RPMI8226 (cell line): ENCODE measurements at places on chromosomes 2 and 18.

DNA sequence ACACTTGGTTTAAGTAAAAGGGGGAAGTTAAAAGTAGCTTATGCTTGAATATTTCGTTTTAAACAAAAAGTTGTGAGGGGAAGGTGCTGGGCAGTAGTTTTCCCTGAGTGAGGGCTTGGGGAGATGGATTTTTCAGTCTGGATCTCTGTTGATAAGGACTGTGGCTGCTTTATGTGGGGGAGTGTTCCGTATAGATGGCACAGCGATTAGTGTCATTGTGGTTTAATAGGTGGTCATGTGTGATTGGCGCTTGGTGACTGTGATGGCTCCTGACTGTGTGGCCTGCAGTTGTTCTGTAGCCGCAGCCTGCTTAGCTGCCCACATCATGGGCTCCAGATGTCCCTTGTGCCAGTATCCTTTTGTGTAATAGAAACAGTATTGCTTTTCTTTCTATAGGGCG is 156.2 kb downstream of the WDSUB1 start:
- no peak for DNase-seq

- DNase-seq, result no peak
These were observed 100.1 kb downstream of the MYOM1 start for GRCh38 chr18:3119401-3120341.

DNA sequence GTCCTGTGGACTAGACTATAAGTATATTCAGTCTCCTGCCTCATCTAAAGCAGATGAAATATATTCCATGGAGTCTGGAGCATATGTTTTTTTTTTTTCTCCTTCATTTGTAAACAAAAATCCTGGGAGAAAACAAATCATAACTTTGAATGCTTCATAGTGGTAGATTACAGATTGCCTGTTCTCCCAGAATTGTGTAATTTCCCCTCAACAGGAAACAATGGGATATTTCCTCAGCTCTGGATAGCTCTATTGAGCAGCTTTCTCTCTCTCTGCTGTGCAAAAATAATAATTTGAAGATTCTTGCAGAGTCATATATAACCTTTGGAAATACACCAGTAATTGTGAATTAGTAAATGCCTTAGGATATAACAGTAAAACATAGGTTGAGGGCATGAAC is 1406.6 kb upstream of the ACVR2A start:
- no peak for DNase-seq

DNA sequence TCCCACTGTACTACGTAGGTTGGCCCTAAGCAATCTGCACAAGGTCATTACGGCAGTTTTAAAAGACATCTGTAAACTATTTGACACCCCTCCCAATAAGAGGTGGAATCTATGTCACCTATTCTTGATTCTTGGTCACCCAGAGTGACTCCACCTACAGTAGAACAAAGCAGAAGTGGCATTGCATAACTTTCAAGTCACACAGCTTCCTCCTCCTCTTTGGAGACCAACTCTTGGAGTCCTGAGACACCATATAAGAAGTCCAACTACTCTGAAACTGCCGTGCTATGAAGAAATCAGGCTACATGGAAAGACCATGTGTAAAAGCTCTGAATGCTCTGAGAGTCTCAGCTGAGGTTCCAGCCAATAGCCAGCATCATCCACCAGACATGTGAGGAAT is 253.5 kb upstream of the CDH20 start:
- DNase-seq, result no peak

- peak; percentile 40 for DNase-seq
These were observed 130.4 kb downstream of the COL4A4 start for GRCh38 chr2:227033471-227034148.

DNA sequence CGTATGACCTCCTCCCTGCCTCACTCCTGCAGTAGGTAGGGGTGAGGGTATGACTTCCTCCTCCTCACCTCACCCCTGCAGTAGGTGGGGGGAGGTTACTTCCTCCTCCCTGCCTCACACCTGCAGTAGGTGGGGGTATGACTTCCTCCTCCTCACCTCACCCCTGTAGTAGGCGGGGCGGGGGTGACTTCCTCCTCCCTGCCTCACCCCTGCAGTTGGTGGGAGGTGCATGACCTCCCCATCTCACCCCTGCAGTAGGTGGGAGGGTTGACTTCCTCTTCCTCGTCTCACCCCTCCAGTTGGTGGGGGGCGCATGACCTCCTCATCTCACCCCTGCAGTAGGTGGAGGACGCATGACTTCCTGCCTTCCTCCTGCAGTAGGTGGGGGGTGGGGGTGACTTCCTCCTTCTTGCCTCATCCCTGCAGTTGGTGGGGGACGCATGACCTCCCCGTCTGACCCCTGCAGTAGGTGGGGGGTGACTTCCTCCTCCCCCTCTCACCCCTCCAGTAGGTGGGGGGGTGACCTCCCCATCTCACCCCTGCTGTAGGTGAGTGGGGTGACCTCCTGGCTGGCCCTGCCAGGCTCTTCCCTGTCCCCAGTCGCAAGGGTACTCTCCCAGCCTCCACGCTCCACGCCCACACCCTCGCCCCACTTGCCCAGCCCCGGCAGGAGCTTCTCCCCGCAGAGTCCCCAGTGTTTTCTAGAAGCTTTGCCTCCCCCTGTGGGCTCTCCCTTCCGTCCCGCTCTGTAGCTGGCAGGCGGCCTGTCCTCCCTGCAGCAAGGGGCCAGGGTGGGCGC is 39.3 kb downstream of the TSHZ1 start:
- no peak for DNase-seq

DNA sequence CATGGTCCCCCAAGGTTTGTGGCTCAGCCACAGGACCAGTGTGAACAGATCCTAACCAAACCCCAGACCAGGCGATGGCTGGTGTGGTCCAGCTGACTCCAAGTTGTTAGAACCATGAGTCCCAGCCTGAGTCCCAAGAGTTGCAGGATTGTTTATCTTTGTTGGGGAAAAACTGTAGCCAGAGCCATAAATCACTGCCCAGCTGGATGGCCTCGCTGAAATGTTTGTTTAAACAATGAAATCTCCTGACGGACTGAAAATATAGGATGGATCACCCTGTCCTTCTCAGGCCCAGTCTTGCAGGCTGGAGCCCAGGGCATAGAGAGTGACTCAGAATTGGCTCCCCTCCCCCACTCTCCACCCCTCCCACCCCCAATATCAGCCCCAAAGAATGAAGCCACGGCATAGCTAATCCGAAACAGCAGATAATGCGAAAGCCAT is 36.4 kb downstream of the PKDCC start:
- DNase-seq, result no peak

DNA sequence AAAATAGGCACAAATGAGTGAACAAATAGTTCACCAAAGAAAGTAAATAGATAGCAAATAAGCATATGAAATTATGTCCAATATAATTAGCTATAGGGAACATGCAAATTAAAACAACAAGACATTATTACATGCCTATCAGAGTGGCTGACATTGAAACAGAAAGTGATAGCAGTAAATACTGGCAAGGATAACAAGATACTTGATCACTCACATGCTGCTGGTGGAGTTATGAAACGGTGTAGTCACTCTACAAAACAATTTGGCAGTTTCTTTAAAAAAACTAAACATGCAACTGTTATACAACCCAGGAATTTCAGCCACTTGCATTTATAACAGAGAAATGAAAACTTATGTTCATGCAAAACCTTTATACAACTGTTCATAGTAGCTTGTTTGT is 439.2 kb upstream of the ACVR2A start:
- no peak for DNase-seq

- DNase-seq, result no peak
These were observed 30.3 kb downstream of the NCL start for GRCh38 chr2:231433990-231434389.

GRCh38 chr2:220167956-220168355 is 540.5 kb downstream of the SLC4A3 start:
- DNase-seq, result no peak

GRCh38 chr2:237452861-237453260 is 34.2 kb upstream of the MLPH start:
- DNase-seq, result no peak

- no peak for DNase-seq
These were observed 15.9 kb upstream of the RNF152 start for GRCh38 chr18:61908661-61909060.

DNA sequence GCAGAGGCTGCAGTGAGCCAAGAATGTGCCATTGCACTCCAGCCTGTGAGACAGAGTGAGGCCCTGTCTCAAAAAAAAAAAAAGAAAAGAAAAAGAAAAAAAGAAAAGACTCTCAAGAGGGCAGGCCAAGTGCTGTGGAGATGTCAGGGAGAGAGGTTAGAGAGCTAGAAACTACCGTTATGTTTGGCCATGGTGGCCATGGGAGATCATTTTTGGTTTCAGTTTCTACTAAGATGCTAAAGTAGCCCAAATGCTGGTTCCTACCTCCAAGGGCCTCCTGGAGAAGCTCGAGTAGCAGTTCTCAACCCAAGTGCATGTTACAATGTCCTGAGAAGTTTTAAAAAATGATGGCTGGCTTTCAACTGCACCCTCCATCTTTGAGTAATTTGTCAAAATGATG is 47.4 kb upstream of the TCF4 start:
- DNase-seq, result peak; percentile 29

DNA sequence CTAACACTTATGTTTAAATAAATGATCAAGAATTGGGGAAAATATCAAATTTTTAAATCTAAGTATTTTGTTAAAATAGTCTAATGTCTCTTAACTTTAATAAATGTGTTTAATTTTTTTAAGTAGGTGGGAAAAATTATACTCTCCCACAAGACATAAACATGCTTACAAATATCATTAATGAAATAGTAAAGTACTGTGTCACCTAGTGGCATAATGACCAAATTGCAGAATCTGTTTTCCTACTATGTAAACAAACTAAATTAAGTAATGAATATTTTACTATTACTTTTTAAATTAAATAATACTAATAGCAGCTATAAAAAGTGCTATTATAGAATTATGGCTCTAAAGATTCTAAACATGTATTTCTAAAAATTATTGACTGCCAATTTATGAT is 52.0 kb upstream of the CHAC2 start:
- DNase-seq, result peak; percentile 4

DNA sequence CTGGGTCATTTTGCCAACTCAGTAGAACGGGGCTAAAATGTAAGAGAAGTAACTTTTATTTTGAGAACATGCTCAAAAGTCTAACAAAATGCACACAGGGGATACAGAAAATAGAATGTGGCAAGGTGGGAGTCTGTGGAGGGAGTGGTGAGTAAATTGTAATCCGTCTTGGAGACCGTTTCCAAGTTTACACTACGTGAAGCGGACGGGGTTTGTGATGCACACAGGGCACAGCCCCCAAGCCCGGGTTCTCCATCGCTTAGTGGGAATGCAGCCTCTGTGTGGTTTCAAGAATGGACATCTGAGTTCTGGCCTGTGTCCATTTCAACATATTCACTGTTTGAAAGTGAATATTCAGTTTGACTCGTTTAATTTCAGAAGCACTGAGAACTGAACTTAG is 65.0 kb upstream of the TMEM18 start:
- DNase-seq, result no peak

GRCh38 chr2:188785490-188785889 is 188.7 kb upstream of the COL3A1 start:
- no peak for DNase-seq

GRCh38 chr18:35876243-35876642 is 96.2 kb upstream of the RMP24 start:
- DNase-seq, result no peak

DNA sequence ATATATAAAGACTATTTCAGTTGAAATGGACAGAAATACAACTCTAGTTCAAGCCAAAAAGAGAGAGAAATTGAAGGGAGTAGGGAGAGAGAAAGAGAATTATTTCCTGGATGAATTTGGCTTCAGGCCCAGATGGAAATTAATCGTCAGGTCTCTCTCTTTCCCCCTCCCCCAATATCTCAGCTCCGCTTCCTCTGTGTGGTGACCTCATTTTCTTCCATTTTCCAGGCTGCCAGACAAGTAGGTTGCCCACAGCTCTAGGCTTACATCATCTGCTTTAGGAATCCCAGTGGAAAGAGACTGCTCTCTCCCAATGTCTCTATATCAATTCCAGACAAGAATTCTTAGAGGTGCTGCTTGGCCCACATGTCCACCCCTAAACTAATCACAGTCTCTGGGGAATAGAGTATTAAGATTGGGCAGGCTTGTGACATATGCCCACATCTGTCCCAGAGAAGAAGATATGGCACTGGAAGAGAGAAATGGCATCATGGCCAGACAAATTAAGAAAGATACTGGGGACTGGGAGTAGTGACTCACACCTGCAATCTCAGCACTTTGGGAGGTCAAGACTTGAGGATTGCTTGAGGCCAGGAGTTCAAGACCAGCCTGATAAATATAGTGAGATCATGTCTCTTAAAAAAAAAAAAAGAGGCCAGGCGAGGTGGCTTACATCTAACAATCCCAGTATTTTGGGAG is 37.2 kb upstream of the CFAP36 start:
- no peak for DNase-seq

DNA sequence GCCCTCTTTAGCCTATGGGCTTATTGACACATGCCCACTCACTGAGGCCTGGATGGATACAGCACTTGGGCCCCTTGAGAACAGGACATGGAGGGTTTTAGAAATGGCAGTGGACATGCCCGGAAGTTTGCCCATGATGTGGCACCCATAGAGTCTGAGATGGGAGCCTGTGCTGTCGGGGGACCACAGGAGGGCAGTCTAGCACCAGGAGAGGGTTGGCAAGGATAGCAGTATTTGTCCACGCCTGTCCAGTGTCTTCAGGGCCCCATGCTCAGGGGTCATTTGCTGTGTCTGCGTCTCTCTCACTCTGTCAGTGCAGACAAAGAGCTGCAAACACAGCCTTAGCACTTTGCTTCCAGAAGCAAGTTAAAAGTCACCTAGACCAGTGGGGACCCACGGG is 48.7 kb downstream of the IL1RL2 start:
- DNase-seq, result peak; percentile 23

- DNase-seq, result no peak
These were observed 15.2 kb downstream of the NPAS2 start for GRCh38 chr2:100835006-100835659.

- no peak for DNase-seq
These were observed 473.0 kb upstream of the TNP1 start for GRCh38 chr2:217332866-217333265.

GRCh38 chr2:162243294-162243693 is at the start of gene FAP:
Gene FAP (minus strand): TSS chr2:162243445. CDS start chr2:162243327, 118 bp downstream.
- DNase-seq, result no peak

DNA sequence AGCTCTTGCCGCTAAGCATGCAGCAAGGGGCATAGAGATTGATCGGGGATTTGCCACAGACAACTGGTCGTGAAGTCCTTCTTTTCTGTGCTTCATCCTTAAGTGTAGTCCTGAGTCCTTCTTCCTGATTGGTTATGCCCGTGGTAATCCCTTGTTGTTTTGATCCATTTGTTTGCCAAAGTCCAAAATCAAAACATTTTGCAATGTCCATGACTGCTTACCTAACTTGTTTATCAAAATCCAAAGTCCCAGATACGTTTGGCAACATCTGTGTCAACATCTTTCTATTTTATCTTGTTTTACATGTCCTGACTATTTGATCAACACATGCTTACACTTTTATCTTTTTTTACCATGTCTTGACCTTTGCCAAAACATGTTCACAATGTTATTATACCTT is 229.0 kb upstream of the ZNF804A start:
- DNase-seq, result no peak

GRCh38 chr2:12619975-12620374 is 96.8 kb upstream of the TRIB2 start:
- no peak for DNase-seq

GRCh38 chr2:69067026-69067630 is 54.1 kb downstream of the ANTXR1 start:
- no peak for DNase-seq
